ENCODE measurements at places on chromosomes 1 and 21.

GRCh38 chr1:3455670-3456448, 1.4 kb downstream of the ARHGEF16 start:
- DNase-seq, result no peak

GRCh38 chr21:35052801-35053200, 3.7 kb upstream of the RUNX1 start:
- DNase-seq, result no peak

- DNase-seq, result no peak
Measured at GRCh38 chr1:176954242-176954641, 210.3 kb downstream of the ASTN1 start.

GRCh38 chr21:14989359-14989758, 75.4 kb downstream of the NRIP1 start:
- no peak for DNase-seq

DNA sequence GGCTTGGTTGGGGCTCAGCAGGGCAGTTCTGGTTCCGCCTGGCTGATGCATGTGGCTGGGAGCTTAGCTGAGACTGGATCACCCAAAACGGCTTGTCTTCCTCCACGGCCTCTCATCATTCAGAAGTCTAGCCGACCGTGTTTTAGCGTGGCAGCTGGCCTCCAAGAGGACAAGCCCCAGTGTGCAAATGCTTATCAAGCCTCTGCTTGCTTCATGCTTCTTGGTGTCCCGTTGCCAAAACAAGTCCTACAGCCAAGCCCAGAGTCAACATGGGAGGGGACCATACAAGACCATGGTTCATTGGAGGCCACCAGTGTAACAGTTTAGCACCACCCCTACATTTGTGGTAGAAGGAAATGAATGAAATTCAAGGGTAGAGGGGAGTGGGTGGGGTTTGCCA, 10.5 kb upstream of the KDF1 start:
- DNase-seq, result no peak

DNA sequence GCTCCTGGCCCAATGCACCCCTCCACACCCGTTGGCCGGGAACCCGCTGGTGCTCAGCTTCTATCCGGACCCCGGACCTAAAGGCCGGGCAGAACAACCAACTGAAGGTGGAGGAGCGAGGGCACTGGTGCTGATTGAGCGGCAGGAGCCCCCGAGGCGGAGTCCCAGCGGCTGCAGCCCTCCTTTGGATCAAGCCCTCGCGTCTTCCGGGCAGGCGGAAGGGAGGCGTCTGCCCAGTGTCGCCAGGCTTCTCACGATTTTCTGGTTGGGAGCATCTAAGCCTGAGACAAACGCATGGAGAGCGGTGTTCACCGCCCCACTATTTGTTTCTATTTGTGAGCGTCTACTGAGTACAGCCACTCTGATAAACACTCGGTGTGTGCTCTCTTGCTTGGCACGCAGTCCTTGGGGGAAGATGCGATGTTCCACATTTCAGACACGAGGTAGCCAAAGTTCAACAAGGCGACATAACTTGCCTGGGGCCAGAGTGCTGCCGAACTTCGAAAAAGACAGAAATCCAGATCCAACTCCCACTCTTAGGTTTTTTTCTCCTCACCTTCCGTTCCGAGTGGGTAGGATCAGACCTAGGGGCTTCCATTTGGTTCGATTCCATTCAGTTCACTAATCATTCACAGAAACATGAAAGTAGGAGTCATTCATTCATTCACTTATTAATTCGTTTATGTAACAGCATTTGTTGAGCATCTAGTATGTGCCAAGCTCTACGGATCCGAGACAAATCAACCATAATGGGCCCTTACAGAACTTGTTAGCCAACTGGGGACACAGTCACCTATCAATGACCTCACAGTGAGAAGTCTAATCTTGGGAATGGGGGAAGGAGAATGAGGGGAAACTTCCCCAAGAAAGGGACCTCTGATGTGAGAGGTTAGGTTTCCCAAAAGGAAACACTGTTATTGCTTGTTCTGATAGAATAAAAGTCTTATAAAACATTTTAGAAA, 4.9 kb upstream of the DMRTA2 start:
- DNase-seq, result no peak

DNA sequence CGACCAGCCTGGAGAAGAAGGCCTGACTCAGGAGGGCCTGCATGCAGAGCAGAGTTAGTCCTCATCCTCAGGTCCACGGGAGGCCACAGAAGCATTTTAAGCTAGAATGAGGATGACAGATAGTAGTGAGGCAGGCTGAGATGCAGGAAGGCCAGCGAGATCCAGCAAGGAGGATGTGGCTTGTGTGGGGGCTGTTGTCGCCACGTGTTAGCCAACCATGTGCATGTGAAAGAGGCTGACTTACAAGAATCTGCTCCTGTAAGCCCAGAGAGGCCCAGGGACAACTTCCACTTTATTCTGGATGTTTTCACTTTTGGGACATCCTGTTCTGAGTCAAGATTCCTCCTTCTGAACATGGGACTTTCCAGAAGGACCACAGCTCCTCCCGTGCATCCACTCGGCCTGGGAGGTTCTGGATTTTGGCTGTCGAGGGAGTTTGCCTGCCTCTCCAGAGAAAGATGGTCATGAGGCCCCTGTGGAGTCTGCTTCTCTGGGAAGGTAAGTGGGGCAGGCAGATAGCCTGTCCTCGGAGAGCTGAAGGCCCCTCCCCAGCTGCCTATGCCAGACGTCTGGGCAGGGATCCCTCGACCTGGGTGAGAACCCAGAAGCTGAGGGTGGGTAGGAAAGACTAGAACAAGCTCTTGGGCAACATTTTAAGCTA, at the start of gene SLAMF8:
SLAMF8 (plus strand) TSS at position 433 of the 661 bp plus-strand sequence; CDS start at position 459, 26 bp downstream.
- DNase-seq, result peak; percentile 76

- no peak for DNase-seq
Measured at GRCh38 chr21:39137248-39138178, 45.7 kb downstream of the PSMG1 start.

- DNase-seq, result no peak
Measured at GRCh38 chr21:46021398-46021797, 39.8 kb downstream of the COL6A1 start.

DNA sequence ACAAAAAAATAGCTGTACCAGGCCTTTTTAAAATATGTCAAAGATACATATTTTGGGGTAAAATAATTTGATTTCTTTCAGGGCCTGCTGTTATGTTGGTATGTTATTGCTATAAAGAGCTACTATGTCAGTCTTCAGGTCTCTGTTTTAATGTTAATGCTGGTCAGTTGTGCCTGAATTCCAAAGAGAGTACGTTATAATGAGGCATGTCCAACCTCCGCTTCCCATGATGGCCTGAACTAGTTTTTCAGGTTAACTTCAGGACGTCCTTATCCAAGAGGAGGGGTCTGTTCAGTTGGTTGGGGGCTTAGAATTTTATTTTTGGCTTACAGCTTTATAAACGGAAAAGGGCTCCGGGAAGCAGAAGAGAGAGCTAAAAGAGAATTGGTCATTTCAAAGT, 34.9 kb upstream of the LYPD8 start:
- no peak for DNase-seq

- peak; percentile 89 for DNase-seq
Measured at GRCh38 chr1:155062702-155063411, 683 bp upstream of the EFNA4 start.

- DNase-seq, result no peak
Measured at GRCh38 chr1:6922096-6922931, 137.1 kb downstream of the CAMTA1 start.

DNA sequence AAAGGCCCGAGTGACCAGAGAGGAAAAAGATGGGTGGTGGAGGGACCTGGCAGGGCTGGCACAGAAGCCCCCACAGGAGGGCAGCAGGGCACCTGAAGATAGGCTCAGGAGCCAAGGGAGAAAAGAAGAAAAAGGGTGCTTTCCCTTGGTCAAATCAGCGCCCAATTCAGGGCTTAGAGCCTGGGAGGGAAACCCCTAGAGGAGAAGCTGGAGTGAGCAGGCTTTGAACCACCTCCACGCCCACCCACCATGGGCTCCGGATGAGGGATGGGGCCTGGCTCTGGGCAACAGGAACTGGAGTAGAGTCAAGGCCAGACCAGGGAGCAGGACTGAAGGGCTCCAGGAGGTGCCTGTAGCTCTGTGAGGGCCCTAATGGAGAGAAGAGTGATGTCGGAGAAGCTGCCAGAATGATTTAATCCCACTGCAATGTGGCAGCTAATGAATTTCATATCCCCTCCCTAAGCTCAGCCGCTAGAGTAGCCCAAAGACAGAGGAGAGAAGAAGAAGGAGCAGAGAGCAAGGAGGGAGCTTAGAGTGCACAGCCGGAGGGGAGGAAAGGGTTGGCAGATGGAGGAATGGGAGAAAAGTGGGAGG, 12.0 kb upstream of the PRELP start:
- peak; percentile 10 for DNase-seq

DNA sequence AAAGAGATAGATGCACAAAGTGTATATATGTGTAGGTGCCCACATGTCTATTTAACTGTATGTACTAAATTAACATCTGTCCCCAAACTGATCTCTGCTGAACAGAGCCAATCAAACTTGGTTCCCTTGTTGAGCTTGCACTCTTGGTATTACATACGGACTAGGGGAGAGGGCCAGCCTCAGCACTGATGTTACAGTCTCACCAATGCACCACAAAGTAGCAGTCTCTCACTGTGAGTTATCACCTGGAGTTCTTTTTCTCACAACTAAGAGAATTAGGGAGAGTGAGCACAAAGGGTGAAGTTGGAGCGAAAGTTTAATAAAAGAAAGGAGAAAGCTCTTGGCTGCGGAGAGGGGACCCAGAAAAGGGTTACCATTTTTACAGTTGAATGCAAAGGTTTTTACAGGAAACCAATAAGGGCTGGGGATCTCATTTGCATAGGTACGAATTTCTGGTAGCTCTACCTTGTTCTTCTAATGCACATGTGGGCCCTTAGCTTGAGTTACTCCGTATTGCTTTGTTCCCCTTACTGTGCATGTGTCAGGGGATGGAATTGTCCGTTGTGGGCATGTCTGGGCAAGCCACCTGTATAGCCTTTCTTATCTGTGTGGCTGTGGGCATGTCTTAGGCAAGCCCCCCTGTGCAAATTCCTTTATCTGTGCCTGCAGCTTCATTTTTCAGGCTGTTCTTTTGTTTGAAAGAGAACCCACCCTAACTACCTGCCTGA, 13.3 kb upstream of the CHI3L2 start:
- DNase-seq, result peak; percentile 58

GRCh38 chr1:230509281-230509977, 83.3 kb upstream of the PGBD5 start:
- DNase-seq, result no peak

DNA sequence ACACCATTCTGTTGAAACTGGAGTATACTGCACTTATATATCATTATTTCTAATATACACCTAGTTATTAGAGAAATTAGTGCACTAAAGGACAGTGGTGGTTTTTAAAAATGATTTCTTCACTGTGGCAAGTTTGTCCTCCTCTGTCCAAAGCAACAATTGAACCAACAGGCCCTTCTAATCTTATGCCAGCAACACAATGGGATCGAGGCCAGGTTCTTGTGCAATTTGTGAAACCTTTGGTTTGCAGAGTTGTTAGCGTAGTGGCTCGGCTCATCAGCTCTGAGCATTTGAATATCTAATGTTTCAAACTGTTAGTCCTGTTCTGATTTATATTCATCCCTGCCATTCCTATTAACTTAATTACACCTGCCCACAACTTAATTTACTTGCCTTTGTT, 9.9 kb upstream of the LRRC39 start:
- DNase-seq, result no peak

- DNase-seq, result no peak
Measured at GRCh38 chr1:243686159-243686558, 163.9 kb downstream of the AKT3 start.

GRCh38 chr1:220243947-220244346, 28.3 kb downstream of the RAB3GAP2 start:
- no peak for DNase-seq

DNA sequence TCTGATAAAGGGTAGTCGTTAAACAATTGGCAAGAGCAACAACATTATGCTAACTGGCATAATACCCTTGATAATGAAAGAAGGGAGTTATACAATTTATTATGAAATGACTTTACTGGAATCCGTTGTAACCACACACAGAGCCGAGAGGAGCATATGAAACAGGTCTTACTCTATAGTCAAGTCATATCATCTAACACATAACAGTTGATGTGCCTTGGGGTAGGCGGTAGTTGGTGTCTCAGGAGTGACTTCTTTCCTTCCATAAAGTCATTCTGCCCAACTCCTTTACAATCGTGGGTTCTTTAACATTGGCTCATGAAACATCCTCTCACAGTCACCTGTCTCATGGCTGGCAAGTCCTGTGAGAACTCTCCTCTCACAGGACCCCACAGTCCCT, 225.2 kb downstream of the LTN1 start:
- peak; percentile 12 for DNase-seq

DNA sequence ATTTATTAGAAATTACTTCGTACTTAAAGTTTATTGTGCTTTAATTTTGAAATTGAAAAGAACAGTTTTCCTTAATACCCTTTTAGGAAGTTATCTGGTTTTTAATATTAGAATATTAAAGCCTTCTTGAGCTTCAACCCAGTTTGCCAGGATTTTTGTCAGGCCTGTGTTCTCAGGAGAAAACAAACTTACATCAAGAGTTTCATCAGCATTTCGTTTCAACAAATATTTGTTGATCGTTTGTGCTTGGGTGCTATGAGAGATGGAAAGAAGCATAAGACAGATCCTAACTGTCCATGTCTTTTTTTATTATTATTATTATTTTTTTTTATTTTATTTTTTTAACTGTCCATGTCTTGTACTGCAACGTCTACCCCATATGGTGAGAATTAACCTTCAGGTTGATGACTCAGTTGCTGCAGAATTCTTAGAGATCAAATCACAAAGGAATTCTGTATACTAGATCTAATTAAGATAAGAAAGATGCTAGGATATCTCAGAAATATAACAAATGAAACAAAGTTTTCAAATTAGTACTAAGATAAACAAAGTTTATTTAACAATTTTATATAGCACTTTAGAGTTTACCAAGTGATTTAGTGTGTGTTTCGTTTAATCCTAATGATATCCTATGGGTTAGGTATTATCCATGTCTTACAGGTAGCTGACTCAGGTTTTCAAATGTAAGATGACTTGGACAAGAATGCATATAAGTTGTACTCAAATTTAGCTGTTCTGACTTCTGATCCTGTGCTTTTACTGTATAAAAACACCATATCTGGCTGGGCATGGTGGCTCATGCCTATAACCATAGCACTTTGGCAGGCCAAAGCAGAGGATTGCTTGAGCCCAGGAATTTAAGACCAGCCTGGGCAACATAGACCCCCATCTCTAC, 14.3 kb downstream of the FBXO28 start:
- DNase-seq, result no peak

GRCh38 chr1:27598902-27599528, 4.9 kb downstream of the AHDC1 start:
- peak; percentile 86 for DNase-seq

GRCh38 chr1:3014443-3015268, 6.6 kb upstream of the ACTRT2 start:
- no peak for DNase-seq

Measured in activated naive CD4-positive, alpha-beta T cell treated with anti-CD3 and anti-CD28 coated beads for 36 hours (primary cell).